Activated CD4-positive, alpha-beta T cell treated with anti-CD3 and anti-CD28 coated beads for 36 hours (primary cell): ENCODE measurements at places on chromosomes 1 and 21. TPM values are rescaled to one million over a fixed set of nuclear protein-coding genes. Genes with fewer than 3 reads are reported as not detected.

DNA sequence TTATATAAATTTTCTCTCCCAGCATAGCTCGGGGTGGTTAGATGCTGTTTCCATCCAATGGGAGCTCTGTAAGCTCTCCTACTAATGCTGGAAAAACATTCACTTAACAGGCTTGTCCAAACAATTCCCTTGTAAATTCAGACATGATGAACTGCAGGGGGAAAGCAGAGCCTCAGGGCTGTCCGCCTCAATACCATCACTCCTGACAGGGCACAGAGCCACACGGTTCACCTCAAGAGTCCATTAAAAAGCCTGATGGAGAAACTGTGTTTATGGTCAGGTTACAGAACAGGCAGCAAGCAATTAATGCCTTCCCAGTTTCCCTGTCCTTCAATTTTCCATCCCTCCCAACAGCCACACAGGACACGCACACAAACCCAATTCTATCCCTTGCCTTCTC, 171.0 kb downstream of the BRINP2 start:
- DNase-seq, result no peak
- no peaks in the 10 kb centered on the region for H3K4me1 ChIP-seq
- H3K36me3 ChIP-seq, result no peaks in the 10 kb centered on the region
- H3K27me3 ChIP-seq, result no peaks in the 10 kb centered on the region

GRCh38 chr1:32234792-32235191, 12.2 kb upstream of the FAM167B start:
- H3K4me3 ChIP-seq, result no peak overlapping the region
- DNase-seq, result no peak
- H3K4me1 ChIP-seq, result no peaks in the 10 kb centered on the region
- H3K27ac ChIP-seq, result no peak overlapping the region

Gene MCOLN2
- 43.5 TPM for total RNA-seq

- H3K27me3 ChIP-seq, result no peaks in the 10 kb centered on the region
- no peak overlapping the region for H3K27ac ChIP-seq
- H3K4me3 ChIP-seq, result no peak overlapping the region
Measured at GRCh38 chr1:185075476-185075875, 30.1 kb downstream of the RNF2 start.

DNA sequence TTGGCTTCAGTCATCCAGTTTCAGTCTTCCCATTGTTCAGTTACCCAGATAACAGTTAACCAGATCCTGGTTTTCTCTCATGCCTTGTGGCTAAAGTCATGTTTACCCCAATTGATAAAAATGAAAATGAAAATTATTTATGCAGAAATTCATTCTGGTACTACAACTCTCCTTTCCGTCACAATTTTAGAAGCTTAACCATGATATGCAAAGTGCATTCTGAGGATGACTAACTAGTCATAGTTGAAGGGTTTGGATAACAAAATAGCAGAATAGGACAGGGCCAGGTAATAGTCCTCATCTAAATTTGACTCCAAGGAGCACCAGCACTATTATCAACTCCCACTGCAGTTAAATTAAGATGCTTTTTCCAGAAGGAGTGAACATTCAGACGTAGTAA, 94.7 kb downstream of the NTMT2 start:
- H3K4me1 ChIP-seq, result no peaks in the 10 kb centered on the region
- no peak overlapping the region for H3K4me3 ChIP-seq
- no peak overlapping the region for H3K27ac ChIP-seq
- no peaks in the 10 kb centered on the region for H3K36me3 ChIP-seq
- DNase-seq, result no peak

DNA sequence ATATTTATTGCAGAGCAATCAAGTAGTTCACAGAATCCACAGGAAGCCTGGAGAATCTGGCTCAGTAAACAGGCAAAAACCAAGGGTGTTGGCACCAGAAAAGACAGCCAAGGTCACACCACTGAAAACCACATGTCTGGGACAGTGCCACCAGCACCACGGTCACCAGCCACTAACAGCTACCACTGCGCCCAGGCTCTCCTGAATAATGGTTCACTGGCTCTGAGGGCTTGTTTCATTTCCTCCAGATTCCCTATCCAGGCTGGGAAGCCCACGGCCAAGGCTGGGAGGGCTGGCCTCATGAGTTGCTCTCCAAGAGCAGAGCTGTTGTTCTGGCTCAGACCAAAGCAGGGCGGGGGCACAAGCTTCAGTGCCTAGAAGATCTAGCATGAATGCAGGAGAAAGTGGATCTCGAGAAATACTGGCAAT, 54.5 kb upstream of the PTGFRN start:
- no peak for DNase-seq
- H3K27ac ChIP-seq, result no peak overlapping the region
- H3K36me3 ChIP-seq, result no peaks in the 10 kb centered on the region
- H3K4me1 ChIP-seq, result peaks cover 23% of the 10 kb centered on the region
- H3K4me3 ChIP-seq, result no peak overlapping the region
- no peaks in the 10 kb centered on the region for H3K27me3 ChIP-seq

- peaks cover 43% of the 10 kb centered on the region for H3K36me3 ChIP-seq
- H3K27me3 ChIP-seq, result no peaks in the 10 kb centered on the region
- no peak overlapping the region for H3K27ac ChIP-seq
- H3K4me1 ChIP-seq, result peaks cover 30% of the 10 kb centered on the region
- peak overlapping the region; percentile 97 for H3K4me3 ChIP-seq
Measured at GRCh38 chr1:37688926-37689325, 3.4 kb upstream of the CDCA8 start.

- H3K4me1 ChIP-seq, result no peaks in the 10 kb centered on the region
- peaks cover 9% of the 10 kb centered on the region for H3K27me3 ChIP-seq
- no peaks in the 10 kb centered on the region for H3K36me3 ChIP-seq
- no peak overlapping the region for H3K4me3 ChIP-seq
- DNase-seq, result no peak
Measured at GRCh38 chr1:103496014-103496635, 29.4 kb upstream of the RNPC3 start.

GRCh38 chr1:106232128-106232527, 824.3 kb upstream of the PRMT6 start:
- no peaks in the 10 kb centered on the region for H3K36me3 ChIP-seq
- no peaks in the 10 kb centered on the region for H3K27me3 ChIP-seq
- H3K4me1 ChIP-seq, result no peaks in the 10 kb centered on the region
- H3K27ac ChIP-seq, result no peak overlapping the region

DNA sequence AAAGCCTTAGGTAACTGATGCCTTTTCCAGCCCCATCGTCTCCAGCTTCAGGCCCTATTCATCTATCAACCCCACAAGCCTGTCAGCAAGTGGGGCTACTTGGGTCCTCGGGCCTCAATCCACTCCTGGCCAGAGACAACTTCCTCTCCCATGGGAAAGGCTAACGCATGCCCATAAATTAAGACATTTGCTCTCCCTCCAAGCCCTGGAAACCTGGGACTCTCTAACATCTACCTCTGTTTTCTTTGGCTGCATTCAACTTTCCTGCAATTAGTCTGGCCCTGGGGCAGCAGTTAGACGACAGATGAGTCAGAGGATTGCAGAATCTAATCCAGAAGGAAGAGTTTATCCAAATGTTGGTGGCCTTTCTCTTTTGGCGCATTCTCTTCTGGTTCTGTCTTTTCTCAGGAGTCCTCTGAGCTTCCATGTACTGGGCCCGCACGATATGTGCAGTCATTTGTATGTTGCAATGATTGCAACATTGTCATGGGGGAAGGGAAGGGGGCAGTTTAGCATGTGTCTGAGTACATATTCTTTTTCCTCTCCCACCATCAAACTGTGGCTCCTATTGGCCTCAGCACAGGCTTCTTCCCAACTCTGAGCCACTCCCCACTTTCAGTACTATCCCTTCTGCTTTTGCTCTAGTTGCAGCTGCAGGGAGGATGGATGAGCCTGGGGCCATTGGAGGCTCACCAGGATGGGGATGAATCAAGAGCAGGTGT, 54.4 kb downstream of the NAV1 start:
- no peak overlapping the region for H3K27ac ChIP-seq
- DNase-seq, result no peak
- H3K36me3 ChIP-seq, result no peaks in the 10 kb centered on the region
- H3K4me1 ChIP-seq, result no peaks in the 10 kb centered on the region
- H3K27me3 ChIP-seq, result no peaks in the 10 kb centered on the region

GRCh38 chr1:147562819-147563218, 21.5 kb downstream of the BCL9 start:
- no peak for DNase-seq
- H3K4me1 ChIP-seq, result peaks cover 24% of the 10 kb centered on the region
- no peaks in the 10 kb centered on the region for H3K27me3 ChIP-seq
- peaks cover 2% of the 10 kb centered on the region for H3K36me3 ChIP-seq
- no peak overlapping the region for H3K4me3 ChIP-seq

GRCh38 chr1:241292973-241293372, 64.0 kb downstream of the RGS7 start:
- H3K27me3 ChIP-seq, result no peaks in the 10 kb centered on the region
- H3K36me3 ChIP-seq, result no peaks in the 10 kb centered on the region
- DNase-seq, result no peak
- no peak overlapping the region for H3K4me3 ChIP-seq
- H3K4me1 ChIP-seq, result no peaks in the 10 kb centered on the region

- H3K27ac ChIP-seq, result no peak overlapping the region
- no peak overlapping the region for H3K4me3 ChIP-seq
- peaks cover 30% of the 10 kb centered on the region for H3K4me1 ChIP-seq
- H3K27me3 ChIP-seq, result no peaks in the 10 kb centered on the region
- no peak for DNase-seq
Measured at GRCh38 chr1:181160998-181161870, 72.7 kb downstream of the IER5 start.

DNA sequence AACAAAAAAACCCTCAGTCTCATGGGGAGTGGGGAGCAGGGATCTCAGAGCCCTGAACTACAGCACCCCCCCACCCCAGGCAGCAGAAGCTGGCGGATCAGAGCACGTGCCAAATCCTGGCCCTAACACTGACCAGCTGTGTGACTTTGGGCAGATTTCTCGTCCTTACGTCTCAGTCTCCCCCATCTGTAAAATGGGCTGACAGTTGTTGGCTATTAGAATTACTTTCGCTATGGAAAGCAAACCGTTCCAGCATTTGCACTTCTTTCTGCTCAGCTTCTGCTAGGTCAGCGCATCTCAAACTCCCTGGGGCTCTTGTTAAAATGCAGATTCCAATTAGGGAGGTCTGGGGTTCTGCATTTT, 15.5 kb downstream of the TNFRSF8 start:
- H3K27me3 ChIP-seq, result peaks cover 5% of the 10 kb centered on the region
- H3K27ac ChIP-seq, result peak overlapping the region; percentile 42
- H3K36me3 ChIP-seq, result peaks cover 11% of the 10 kb centered on the region
- no peak for DNase-seq
- peaks cover 24% of the 10 kb centered on the region for H3K4me1 ChIP-seq
- no peak overlapping the region for H3K4me3 ChIP-seq

DNA sequence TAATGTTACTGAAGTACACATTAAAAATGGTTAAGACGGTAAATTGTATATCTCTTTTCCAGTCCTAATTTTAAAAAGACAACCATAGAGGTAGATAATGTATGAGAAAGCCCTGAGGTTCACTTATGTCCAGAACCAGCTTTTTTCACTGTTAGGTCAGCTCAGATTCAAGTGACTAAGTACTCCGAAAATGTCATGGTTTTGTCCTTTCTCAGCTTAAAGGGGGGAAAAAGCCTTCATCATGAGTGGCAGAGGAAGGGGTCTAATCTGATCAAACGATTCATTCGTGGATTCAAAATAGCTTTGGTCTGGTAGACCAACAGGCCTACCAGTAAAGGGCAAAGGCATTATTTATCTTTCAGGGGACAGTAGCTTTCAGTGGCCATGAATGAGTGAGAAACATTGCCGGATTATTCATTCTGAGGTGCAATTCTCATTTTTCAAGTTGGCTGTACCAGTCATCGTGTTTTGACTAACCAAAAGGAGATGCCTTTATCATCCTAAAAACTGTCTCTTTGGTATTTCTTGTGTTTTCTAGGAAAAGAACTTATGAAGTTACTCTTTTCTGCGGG, 208.4 kb downstream of the HHIPL2 start:
- H3K36me3 ChIP-seq, result no peaks in the 10 kb centered on the region
- H3K27ac ChIP-seq, result no peak overlapping the region
- no peaks in the 10 kb centered on the region for H3K27me3 ChIP-seq
- H3K4me1 ChIP-seq, result peaks cover 3% of the 10 kb centered on the region

DNA sequence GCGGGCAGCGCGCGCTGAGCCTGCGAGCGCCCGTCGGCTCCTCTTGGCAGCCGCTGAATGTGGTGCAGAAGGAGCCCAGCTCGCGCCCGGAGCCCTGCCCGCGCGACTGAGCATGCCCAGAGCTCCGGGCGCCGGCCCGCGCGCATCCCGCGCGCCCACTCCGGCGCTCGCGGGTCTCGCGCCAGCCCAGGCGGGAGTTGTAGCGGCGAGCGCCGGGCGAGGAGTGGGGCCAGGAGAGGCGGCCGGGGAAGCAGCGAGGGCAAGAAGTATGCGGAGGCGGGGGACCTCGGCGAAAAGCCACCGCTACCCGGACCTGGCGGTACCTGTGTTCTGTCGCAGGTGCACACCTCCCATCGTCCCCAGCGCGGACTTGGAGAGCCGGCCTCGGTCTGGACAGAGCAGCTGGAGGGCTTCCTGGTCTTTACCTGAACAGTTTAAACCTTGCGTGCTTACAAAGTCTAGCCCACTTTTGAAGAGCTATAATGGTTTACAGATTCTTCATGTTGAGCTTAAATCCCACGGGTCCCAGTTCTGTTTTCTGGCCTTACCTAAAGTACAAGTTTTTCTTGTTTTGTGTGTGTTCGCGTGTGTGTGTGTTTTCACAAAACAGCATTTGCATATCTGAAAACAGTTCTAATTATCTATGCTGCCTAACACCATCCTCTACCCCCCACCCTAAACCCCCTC, at the start of gene DDAH1:
Gene DDAH1, minus strand, starts transcription at position 61 of the 687 bp plus-strand sequence. CDS start 114 bp downstream, outside the sequence.
- peaks cover 4% of the 10 kb centered on the region for H3K4me1 ChIP-seq
- peaks cover 54% of the 10 kb centered on the region for H3K27me3 ChIP-seq
- H3K4me3 ChIP-seq, result peak within 1 kb of the TSS; percentile 52
- H3K36me3 ChIP-seq, result no peaks in the 10 kb centered on the region

DNA sequence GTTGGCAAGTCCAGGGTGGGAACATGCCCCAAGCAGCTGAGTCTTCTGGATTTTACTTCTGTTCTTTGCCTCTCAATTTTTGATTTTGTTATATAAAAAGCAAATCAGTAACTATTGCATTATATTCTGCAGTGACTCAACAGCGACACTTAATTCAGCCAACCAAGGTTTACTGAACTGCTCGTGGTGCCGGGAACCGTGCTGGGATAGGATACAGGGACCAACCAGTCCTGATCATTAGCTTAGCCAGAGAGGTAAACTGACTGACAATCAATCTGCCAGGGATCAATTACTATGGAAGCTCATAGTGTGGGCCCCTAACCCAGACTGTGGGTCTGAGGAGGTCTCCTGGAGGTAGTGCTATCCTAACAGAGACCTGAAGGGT, 68.4 kb upstream of the ZNF281 start:
- H3K4me1 ChIP-seq, result peaks cover 37% of the 10 kb centered on the region
- no peak overlapping the region for H3K4me3 ChIP-seq
- no peak overlapping the region for H3K27ac ChIP-seq
- peaks cover 19% of the 10 kb centered on the region for H3K27me3 ChIP-seq
- no peaks in the 10 kb centered on the region for H3K36me3 ChIP-seq
- DNase-seq, result no peak

Gene OR10X1
- total RNA-seq, result not detected

- H3K27ac ChIP-seq, result no peak overlapping the region
- no peak overlapping the region for H3K4me3 ChIP-seq
- no peaks in the 10 kb centered on the region for H3K36me3 ChIP-seq
- DNase-seq, result no peak
- H3K4me1 ChIP-seq, result no peaks in the 10 kb centered on the region
Measured at GRCh38 chr1:48810740-48811139, 34.0 kb upstream of the BEND5 start.

GRCh38 chr1:183702087-183702812, 49.1 kb upstream of the APOBEC4 start:
- no peaks in the 10 kb centered on the region for H3K36me3 ChIP-seq
- peak; percentile 27 for DNase-seq
- H3K4me1 ChIP-seq, result peaks cover 15% of the 10 kb centered on the region
- H3K27ac ChIP-seq, result no peak overlapping the region
- no peak overlapping the region for H3K4me3 ChIP-seq
- H3K27me3 ChIP-seq, result no peaks in the 10 kb centered on the region

Gene TMEM125
- total RNA-seq, result not detected
